ENCODE measurements at places on chromosomes 3 and 15. TPM values are rescaled to one million over a fixed set of nuclear protein-coding genes. Genes with fewer than 3 reads are reported as not detected.

The SMAD6 gene
- total RNA-seq = 31.9 TPM

The MOBP gene
- total RNA-seq = not detected

- no peak for DNase-seq
Measured at GRCh38 chr3:36219398-36219797, 160.9 kb upstream of the STAC start.

The WDR93 gene
- 1.1 TPM for total RNA-seq

DNA sequence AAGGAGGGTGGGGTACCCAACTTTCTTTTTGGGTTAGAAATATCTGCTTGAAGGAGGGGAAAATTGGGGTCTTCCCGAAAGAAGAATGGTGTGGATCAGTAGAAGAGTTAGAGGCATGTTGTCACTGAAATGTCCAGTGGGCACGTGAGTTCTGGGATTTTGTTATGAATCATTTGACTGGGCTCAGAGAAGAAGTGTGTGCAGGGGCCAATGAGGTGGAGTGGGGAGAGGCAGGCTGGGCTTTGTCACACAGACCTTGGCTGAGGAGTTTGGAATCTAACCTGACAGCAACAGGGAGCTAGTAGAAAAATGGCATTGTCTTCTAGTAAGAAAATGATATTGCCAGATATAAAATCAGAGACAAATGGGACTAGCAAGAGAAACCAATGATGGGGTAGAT is 436.8 kb downstream of the MFSD1 start:
- DNase-seq = no peak

The KLHL40 gene
- total RNA-seq = 0.19 TPM

GRCh38 chr3:66592927-66593625 is 92.3 kb upstream of the LRIG1 start:
- DNase-seq = no peak

GRCh38 chr15:22936577-22937472 is 43.3 kb downstream of the CYFIP1 start:
- no peak for DNase-seq

GRCh38 chr3:152258448-152259393 is 10.0 kb upstream of the MBNL1 start:
- DNase-seq = peak; percentile 47

- no peak for DNase-seq
Measured at GRCh38 chr3:66392966-66393332, 107.9 kb downstream of the LRIG1 start.

The LSM3 gene
- total RNA-seq = 12.4 TPM

The CEP19 gene
- 2.5 TPM for total RNA-seq

The HHATL gene
- total RNA-seq = not detected

DNA sequence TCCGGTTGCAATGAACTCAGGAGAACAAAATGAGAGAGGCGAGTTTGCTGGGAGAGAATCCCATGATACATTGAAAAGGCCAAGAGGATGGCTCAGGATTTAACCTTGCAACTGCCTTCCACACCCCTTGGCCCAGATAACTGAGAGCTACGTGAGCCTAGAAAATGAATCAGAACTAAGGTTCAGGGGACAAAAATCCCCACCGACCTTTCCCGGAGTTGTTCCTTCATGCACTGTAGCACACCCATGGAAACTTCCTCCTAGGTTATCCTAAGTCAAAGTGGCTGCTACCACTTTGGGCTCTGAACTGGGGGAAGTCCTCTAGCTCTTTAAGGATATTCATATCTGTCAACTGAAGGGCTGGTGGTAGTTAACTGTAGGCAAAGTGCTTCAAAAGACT is 58.3 kb upstream of the SLC4A7 start:
- no peak for DNase-seq

DNA sequence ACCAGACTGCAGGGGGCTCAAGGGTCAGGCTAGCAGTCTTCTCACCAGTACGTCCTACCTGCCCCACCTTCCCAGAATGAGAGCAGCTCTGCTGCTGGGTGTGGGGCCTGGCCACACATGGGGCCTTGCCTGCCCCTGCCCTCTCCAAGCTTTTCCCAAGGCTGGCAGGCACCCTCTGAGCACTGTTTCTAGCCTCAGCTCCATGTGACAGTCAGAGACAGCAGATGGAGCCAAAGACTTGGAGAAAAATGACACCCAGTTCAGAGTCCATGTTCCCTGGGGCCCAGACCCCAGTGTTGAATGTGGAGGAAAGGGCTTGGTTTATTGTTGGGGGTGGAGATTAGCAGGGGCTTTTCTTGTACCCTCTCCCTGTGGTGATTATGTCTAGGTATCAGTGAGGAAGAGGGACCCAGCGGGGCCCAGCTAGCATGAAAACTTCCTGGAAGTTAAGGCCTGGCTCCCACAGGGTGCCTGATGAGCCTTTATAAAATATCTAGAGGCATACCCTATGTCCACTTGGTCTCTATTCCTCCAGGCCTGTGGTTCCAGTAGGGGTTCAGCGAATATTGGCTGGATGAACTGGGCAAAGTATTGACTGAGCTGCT is 153.8 kb downstream of the EEFSEC start:
- DNase-seq = no peak

DNA sequence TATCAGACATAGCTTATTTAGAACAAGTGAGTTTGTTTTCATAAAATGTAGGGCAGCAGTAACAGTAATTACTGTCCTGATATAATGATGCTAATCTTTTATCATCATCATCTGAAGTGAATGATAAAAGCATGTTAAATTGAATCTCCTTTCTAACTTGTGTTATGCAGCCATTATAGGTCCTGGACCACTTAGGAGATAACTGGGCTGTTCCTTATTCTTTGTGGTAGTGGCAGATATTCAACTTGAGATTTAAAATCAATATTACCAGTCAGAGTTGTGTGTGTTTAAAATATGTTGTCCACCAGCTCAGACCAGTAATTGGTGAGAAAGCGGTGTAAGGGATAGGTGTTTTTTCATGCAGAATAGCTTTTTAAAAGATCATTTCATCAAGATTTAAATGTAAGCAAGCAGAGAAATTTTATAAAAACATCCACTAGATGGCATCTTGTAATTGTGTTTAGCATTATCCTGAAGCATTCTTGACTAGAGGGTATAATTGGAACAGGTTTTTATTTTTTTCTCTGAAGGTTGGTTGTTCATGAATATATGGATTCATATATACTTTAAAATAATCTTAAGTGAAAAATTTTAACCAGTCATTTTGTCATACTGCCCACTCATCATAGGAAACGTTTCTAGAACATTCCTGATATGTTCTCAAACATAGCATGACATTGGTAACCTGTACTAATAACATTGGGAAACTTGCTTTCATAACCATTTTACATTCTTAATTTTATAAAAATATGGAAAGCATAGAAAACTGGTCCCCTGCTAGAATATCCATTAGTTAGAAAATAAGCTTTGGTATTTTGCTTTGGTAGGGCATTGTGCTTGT is 153.9 kb downstream of the BBX start:
- DNase-seq = no peak
